ENCODE measurements at places on chromosomes 6 and 20.

GRCh38 chr6:12064538-12065071 lies 52.5 kb downstream of the HIVEP1 start:
- no peak for DNase-seq

DNA sequence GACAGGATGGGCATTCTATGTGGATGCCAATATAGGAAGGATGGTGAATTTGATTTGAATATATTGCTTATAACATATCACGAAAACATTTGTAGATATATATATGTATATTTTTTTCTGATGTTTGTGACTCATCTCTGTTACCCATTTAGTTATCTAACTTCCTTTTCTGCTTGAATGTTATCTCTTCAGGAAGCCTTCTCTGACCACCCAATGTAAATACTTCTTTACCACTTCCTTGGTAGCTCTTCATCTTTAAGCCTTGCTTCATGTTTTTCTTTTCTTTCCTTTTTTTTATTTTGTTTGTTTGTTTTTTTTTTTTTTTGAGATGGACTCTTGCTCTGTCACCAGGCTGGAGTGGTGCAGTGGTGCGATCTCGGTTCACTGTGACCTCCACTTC lies 260.5 kb upstream of the EPHA7 start:
- DNase-seq = no peak

GRCh38 chr6:151044465-151045441 lies 179.3 kb downstream of the MTHFD1L start:
- peak; percentile 37 for DNase-seq

- DNase-seq = peak; percentile 52
Measured at GRCh38 chr20:17442588-17442987, 88.6 kb downstream of the BFSP1 start.

DNA sequence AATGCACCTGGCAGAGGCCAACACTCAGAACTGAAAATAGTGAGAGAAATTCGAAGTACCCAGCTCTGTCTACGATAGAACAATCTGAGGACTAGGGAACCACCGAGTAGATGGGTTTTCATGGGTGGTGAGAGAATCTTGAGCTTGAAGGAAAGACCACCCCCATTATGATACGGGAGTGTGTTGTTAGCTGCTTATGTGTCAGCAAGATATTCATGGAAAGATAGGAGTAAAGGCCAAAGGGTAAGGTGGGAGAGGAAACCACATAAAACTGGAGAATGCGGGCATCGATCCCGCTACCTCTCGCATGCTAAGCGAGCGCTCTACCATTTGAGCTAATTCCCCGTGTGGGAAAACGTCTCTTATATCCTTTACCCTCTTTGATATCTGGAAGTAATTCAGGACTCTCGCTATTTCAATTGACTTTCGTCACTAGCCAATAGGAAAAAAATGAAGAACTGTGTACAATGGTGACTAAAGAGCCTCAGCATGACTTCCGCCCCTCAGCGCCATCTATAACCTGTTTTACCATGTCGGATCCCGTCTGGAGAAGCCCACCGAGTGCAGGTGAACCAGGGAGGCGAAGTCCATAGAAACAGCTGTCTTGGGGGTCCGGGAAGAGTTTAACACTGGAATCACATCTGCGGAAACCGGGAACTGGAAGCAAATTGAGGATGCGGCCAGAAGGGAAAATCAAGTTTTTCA lies 25.0 kb upstream of the ABT1 start:
- peak; percentile 92 for DNase-seq

GRCh38 chr6:39786649-39787048 lies 5.5 kb upstream of the DAAM2 start:
- no peak for DNase-seq

GRCh38 chr6:25456249-25457040 lies 177.3 kb downstream of the CARMIL1 start:
- no peak for DNase-seq

DNA sequence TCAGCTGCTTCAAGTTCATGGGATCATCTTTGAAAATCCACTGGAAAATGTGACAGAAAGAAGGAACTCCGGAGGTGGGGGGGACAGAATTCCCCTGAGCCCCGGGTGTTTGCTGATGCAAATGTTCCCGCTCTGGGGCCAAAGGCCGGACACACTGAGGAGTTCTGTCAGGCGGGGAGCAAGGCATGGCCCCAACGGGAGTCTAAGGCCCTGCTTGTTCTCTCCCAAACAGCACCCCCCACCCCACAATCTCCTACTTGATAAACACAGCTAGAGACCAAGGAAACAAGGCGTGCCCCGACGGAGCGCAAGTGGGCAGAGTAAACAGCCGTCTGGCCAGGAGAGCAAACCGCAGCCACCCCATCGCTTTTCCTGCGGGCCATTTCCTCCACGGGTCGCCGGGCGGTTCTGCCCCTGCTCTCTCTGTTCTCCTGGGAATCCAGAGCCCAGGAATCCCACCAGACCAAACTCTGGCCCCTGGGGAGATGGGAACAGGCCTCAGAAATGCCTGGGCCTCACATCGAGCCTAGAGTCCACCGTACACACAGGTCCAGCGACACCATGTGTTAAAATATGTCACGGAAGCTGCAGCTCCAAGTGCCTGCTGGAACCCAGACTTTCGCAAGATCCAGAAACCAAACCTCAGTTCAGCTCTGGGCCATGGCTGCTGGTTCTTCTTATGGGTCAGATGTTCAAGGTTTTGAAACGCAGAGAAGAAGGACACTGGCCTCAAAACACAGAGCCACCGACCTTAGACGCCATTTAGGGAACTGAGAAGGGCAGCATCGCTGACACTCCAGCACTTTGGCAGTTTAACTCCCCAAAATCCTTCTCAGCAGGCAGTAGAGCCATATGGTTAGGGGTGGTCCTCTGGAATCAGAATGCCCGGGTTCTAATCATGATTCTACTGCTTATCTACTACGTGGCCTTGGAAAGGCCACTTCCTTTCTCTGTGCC lies 104.2 kb downstream of the PREX1 start:
- no peak for DNase-seq

GRCh38 chr6:42251500-42251899 lies 33.8 kb upstream of the MRPS10 start:
- DNase-seq = no peak

DNA sequence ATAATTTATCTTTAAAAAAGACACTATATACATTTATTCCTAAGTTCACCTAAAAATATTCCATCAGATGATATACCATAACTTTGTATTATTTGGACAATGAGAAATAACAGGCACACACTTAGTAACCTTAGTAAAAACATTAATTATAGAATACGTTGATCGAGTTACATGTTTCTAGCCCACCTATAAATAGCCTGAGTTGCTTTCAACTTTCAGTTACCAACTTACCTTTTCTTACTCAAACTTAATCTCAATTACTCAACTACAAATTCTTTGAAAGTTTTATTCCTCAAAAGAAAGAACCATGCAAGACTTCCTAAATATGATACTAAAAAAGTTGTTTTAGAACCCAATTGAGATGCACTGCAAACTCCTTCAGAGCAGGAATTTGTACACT lies 12.2 kb downstream of the ARHGAP18 start:
- no peak for DNase-seq

DNA sequence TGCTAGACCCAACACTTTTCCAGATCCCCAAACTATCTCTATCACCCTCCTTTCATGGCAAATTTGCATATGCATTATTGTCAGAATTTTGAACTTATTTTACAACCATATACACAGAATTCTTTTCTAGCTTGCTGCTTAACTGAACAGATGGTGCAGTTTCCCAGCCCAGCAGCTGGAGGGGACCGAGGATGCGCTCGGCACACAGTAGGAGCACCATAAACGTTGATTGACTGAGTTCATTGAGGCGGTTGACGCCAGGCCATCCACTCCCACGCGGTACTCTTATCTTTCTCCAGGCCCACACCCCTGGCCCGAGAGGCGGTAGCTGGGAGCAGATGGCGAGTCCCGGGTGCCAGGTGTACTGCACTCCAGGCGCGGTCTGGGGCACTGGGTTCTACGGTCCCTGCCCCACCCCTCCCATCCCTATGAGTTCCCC lies 6.8 kb upstream of the SOX4 start:
- no peak for DNase-seq

GRCh38 chr6:35079311-35080000 lies 61.7 kb downstream of the TCP11 start:
- DNase-seq = no peak

DNA sequence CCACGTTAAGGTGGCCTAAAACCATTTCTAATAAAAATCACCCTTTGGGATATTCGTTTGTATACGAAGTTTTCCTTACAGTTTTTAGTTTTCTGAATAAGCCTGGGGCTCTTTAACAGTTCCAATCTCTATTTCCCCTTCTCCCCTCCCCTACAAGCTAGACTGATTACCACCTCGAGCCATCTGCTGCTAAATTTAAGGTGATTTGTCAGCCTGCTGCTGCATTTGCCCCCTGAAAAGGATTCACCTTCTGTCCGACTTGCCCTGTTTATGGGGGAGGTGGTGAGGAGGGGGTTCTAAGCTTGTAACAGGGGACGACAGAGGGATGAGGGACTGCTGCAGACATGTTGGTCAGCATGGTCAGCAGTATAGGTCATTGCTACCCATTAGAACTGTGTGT lies 146.3 kb downstream of the JARID2 start:
- no peak for DNase-seq

GRCh38 chr6:4987432-4987831 lies 16.4 kb downstream of the RPP40 start:
- DNase-seq = no peak

DNA sequence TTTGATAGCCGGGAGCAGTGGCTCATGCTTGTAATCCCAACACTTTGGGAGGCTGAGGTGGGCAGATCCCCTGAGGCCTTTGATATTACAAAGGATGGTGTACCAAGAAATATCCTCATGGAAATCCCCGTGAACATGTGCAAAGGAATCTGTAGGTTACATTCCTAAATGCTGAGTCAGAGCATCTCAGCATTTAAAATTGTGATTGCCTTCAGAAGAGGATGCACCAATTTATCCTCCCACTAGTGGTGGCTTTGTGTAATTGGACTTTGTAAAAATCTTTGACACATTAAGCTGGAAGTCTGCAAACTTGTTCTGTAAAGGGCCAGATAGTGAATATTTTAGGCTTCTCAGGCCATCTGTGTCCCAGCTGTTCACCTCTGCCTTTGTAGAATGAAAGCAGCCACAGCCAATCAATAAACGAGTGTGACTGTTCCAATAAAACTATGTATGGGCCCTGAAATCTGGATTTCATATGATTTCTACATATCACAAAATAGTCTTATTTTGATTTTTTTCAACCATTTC lies 11.8 kb downstream of the TMEM14B start:
- peak; percentile 86 for DNase-seq

- DNase-seq = no peak
Measured at GRCh38 chr20:19883501-19883900, 125.4 kb downstream of the RIN2 start.

DNA sequence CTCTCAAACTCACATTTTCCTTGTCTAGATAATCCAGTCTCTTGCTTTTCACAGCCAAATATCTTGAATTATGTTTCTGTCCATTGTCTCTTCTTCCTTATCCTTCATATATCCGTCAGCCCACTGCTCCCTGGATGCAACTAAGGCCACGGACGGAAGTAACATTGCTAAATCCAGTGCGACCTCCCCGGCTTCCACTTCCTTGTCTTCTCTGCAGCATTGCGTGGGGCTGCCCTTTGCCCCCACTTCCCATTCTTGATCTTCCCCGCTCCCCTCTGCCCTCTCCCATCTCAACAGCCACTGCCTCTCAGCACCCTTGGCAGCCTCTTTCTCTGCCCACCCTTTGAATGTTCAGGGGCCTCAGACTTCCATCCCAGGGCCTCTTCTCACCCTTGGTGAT lies 190.4 kb upstream of the UST start:
- no peak for DNase-seq

DNA sequence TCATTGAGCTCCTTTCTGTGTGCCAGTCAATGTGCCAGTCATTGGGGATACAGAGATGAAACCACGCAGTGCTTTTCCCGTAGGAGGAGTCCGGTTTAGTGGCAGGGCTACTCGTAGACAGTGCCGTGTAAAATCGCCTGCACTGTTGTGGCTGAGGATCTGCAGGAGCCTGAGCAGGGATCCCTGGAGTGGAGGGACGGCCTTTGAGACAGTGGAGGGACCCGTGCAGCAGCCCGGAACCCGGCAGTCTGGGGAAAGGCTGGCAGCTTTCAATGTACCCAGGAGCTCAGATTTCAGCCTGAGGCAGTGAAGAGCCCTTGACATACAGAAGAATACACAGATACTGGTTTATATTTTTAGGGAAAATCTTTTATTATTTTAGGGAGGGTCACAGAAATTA lies 203.3 kb downstream of the ARID1B start:
- DNase-seq = no peak

GRCh38 chr20:58891086-58891717 lies 38.7 kb downstream of the GNAS start:
- DNase-seq = peak; percentile 67

DNA sequence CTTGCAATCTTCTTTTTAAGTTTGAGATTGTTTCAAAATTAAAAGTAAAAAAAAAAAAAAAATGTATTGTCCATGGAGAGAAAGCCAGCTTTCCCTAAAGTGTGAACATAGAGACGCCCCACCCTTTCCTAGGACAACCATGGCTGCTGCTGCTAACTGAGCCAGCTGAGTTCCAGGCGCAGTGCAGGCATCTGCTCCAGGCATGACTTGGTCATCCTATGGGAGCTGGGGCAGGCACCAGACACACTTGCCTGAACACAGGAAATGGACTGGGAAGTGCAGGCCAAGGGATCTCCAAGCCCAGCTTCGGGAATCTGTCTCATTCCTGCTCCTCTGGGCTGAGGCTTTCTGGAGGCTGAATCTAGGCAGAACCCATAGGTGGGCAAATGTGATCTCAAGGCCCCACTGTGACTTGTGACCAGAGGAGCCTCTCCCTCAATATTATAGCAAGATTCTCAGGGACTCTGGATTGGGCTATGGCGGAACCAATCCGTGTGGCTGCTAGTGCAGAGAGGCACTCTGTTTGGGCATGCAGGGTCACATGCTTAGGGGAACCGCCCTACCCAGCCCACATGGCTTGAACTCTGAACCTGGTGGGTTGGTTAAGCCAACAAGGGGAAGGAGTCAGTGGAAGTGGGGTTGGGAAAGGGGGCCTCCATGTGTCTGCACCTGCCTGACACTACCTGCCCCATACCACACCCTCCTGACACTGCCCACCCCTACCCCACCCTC lies 138.2 kb upstream of the CST7 start:
- no peak for DNase-seq

- peak; percentile 4 for DNase-seq
Measured at GRCh38 chr6:10720265-10720959, 2.5 kb upstream of the TMEM14C start.

Data from SW480 (cell line).